ENCODE measurements at places on chromosomes 11 and 22.

GRCh38 chr11:45102361-45102809, 44.1 kb upstream of the PRDM11 start:
- no peak for DNase-seq
- H3K4me3 ChIP-seq = no peak overlapping the region

DNA sequence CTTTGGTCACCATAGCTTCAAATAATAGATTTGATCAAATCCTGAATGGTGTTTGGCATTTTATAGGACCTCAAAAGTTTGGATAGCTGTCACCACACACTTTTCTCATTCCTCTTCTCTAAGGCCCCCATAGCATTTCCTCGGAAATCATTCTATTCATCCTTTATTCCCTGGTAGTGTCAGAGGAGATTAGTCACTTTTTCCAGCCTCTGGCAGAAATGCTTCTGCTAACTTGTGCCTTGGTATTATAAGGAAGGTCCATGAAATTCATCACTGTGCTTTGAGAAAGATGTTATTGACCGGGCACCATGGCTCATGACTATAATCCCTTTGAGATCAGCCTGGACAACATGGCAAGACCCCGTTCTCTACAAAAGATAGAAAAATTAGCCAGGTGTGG, 19.7 kb upstream of the NUP160 start:
- no peaks in the 10 kb centered on the region for H3K36me3 ChIP-seq
- H3K4me3 ChIP-seq = no peak overlapping the region
- H3K27me3 ChIP-seq = no peaks in the 10 kb centered on the region
- H3K4me1 ChIP-seq = peaks cover 6% of the 10 kb centered on the region
- no peak overlapping the region for H3K27ac ChIP-seq
- DNase-seq = no peak

- H3K27me3 ChIP-seq = peaks cover 39% of the 10 kb centered on the region
- no peak overlapping the region for H3K4me3 ChIP-seq
- DNase-seq = no peak
- H3K4me1 ChIP-seq = peaks cover 10% of the 10 kb centered on the region
- no peak overlapping the region for H3K27ac ChIP-seq
- H3K36me3 ChIP-seq = no peaks in the 10 kb centered on the region
Measured at GRCh38 chr22:36981247-36981775, 37.9 kb downstream of the TST start.

GRCh38 chr11:3227568-3228444, 4.4 kb downstream of the MRGPRE start:
- peaks cover 80% of the 10 kb centered on the region for H3K27me3 ChIP-seq

DNA sequence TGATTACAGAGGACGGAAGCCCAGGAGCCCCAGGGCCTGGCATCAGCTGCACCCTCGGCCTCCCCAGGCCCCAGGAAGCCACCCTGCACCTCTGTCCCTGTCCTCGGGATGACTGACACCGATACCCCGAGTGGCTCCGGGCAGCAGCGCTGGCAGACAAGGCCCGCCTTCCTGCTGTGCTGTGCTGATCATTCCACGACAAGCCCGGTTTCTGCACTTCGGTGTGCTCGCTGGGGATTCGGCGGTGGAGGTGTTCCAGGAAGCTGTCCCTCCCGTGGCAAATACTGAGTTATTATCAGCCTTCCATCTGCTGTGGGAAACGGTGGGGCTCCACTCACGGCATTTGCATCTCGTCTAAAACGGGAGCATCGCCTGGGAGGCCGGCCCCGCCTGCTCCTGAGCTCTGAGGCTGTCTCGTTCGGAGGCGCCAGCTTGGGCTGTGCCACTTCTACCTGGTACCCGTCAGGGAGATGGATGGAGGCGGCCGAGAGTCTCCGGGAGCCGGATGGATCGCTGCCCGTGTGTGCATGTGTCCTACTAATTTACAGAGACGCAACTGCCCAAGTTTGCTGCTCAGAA, 506.1 kb downstream of the BRD1 start:
- DNase-seq = no peak
- H3K27me3 ChIP-seq = no peaks in the 10 kb centered on the region
- H3K4me3 ChIP-seq = no peak overlapping the region
- H3K27ac ChIP-seq = no peak overlapping the region

DNA sequence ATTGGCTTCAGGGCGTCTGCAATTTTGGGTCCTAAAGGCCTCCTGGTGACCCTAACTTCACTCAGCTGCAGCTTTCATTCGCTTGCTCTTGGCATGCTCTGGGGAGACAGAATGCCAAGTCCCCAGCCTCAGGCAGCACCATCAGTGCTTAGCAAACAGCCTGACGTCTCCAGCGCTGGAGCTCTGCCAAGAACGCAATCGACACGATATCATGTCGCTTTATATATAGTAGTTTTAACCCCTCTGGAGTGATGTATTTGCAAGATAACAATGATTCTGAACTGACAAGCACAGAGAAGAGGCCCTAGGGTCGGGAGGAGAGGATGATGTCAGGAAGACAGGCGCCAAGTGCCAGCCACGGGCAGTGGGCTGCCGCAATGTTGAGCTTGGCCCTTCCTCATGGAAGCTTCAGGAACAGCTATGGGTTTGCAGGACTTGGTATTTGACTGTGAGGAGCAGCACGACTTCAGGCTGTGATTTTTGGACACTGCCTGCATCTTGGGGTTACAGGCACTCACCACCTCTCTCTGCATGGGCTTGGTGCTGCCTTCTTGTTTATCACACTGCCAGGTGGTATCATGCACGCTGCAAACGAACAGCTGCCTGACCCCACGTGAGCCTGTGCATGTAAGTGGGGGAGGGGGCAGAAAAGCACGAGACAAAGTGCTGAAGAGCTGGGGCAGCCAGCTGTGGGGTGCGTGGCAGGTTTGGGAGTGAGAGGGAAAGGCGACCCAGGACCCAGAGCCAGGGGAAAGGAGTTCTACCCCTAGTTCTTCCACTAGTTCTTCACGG, 26.1 kb downstream of the B3GAT1 start:
- no peak overlapping the region for H3K4me3 ChIP-seq
- no peaks in the 10 kb centered on the region for H3K36me3 ChIP-seq
- H3K4me1 ChIP-seq = no peaks in the 10 kb centered on the region
- H3K27ac ChIP-seq = no peak overlapping the region
- peaks cover 60% of the 10 kb centered on the region for H3K27me3 ChIP-seq
- DNase-seq = no peak

DNA sequence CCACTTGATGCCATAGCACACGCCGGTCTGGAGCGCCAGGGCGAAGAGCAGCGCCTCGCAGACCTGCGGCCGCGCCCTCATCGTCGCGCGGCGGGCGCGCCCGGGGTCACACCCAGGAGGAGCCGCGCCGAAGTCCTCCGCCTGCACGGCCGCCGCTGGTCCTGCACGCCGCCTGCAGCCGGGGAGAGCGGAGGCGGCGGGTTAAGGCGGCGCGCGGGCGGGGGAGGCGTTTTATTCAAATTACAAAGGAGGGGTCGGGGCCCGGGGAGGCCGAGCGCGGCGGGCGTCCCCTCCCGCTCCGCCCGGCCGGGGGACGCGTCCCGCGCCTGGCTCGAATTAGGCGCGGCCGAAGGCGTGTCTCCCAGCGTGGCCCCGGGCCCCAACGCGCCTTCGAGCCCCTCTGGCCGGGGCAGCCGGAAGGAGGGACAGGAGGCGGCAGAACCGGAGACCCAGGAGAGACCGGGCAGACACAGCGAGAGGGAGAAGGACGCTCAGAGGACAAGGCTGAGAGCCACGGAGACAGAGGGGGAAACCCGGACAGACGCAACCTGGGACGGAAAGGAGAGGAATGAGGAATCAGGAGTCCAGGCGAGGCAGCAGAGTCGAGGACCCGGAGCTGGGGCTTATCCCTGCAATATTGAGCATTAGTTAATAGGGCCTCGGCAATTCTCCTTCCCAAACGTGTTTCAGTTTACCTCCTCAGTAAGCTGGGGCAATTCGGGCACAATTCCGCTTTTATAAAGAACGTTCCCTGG, at the start of gene WNT11:
TSS of gene WNT11 (minus strand) at position 176 of the 755 bp plus-strand sequence. CDS start at position 81, 95 bp downstream.
- H3K27me3 ChIP-seq = peaks cover 20% of the 10 kb centered on the region
- DNase-seq = no peak
- H3K4me1 ChIP-seq = peaks cover 46% of the 10 kb centered on the region
- H3K27ac ChIP-seq = no peak within 1 kb of the TSS
- no peaks in the 10 kb centered on the region for H3K36me3 ChIP-seq

GRCh38 chr11:2102132-2102882, 36.9 kb downstream of the IGF2 start:
- no peak for DNase-seq
- H3K4me3 ChIP-seq = no peak overlapping the region
- H3K27me3 ChIP-seq = no peaks in the 10 kb centered on the region
- H3K4me1 ChIP-seq = peaks cover 38% of the 10 kb centered on the region
- H3K36me3 ChIP-seq = no peaks in the 10 kb centered on the region

All from esophagus squamous epithelium (tissue), 5 donors.